HFFc6 (cell line): ENCODE measurements at places on chromosomes 6 and 20.

DNA sequence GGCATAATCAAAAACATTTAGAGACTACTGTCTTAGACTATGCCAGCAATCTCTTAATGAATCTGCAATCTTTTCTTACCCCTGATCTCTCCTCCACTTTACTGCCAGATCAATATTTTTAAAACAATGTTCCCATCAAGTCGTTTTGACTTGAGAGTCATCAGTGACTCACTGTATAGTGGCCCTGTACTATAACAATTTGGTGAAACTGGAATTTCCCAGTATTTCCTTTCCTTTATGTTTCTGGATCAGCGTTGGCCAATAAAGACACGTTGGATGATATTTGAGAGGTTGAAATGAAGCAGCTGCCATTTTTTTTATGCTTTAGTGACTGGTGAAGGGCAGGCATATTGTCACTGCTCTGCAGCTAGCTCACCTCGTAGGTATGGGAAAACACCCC, 10.1 kb upstream of the SMIM13 start:
- peaks cover 1% of the 10 kb centered on the region for H3K27me3 ChIP-seq
- H3K4me3 ChIP-seq = no peak overlapping the region
- no peaks in the 10 kb centered on the region for H3K36me3 ChIP-seq
- peaks cover 20% of the 10 kb centered on the region for H3K4me1 ChIP-seq
- DNase-seq = no peak
- no peak overlapping the region for H3K27ac ChIP-seq

DNA sequence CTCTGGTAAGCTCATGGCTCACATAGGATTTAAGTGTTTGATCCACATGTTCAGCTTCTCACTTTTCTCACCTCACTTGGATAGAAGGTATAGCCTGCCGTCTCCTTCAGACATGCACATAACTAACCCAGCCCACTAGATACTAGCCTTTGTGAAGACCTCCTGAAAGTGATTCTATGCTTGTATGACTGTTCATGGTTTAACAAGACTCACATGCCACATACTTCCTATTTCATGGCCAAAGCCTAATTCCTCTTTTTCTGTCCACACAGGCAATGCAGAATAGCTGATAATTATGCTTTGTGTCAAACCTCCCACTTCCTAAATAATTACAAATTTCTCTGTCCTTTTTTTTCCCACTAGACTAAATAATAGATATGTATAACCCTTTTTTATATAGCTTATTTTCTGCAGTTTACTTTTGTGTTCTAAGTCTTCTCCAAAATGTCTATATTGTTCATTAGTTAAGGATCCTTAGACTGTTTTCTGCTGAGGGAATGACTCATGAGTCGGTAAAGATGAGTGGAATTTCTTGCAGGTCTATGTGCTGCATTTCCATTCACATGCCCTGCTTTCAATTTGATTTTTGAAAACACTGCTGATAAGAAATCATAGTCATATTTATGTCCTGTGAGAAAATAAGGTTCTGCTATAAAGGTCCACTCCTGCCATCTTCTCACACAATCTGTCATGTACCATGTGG, 43.0 kb downstream of the HDDC2 start:
- peaks cover 50% of the 10 kb centered on the region for H3K4me1 ChIP-seq
- peaks cover 10% of the 10 kb centered on the region; the same call in 1 of the 2 replicates for H3K36me3 ChIP-seq
- H3K27me3 ChIP-seq = no peaks in the 10 kb centered on the region
- DNase-seq = no peak
- H3K4me3 ChIP-seq = peak overlapping the region; percentile 46; the same call in 1 of the 2 replicates
- H3K27ac ChIP-seq = no peak overlapping the region

DNA sequence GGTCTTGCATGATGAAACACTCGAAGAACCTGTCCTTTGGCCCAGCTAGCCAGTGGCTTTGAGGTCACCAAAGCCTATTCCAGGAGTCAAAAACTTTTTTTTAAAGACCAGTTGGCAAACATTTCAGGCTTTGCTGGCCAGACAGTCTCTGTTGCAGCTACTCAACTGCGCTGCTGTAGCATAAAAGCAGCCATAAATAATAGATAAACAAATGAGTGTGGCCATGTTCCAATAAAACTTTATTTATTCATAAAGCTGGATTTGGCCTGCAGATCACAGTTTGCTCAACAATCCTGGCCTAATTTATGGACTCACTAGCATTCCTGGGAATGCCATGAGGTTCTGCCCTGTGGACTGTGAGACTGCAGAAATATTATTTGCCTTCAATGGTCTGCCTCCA, 68.8 kb upstream of the LTV1 start:
- peaks cover 10% of the 10 kb centered on the region for H3K4me1 ChIP-seq
- H3K4me3 ChIP-seq = no peak overlapping the region
- no peaks in the 10 kb centered on the region; the same call in 1 of the 2 replicates for H3K27me3 ChIP-seq
- no peak overlapping the region for H3K27ac ChIP-seq
- H3K36me3 ChIP-seq = peaks cover 24% of the 10 kb centered on the region
- no peak for DNase-seq

- H3K27ac ChIP-seq = no peak overlapping the region
- peaks cover 32% of the 10 kb centered on the region for H3K36me3 ChIP-seq
- H3K27me3 ChIP-seq = no peaks in the 10 kb centered on the region
- H3K4me3 ChIP-seq = no peak overlapping the region
Observed at GRCh38 chr6:144535630-144536029, 250.5 kb downstream of the UTRN start.

DNA sequence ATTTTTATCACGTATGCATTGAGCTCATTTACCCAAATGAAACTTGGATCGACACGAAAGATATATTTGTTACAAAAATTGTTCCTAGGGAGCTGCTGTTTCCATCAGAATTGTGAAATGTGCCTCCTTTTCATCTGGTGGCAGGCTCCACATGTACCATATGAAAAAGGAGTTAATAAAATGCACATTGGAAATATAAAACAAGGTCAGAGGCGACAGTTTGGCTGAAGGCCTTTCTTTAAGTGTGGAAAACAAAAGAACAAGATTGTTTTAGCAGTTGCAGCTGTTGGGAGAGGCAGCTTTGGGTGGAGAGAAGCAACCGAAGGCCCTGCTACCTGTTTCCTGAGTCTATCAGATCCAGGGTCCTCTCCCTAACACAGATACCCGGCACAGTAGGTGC, 334.5 kb upstream of the NT5E start:
- DNase-seq = no peak
- H3K27ac ChIP-seq = no peak overlapping the region
- H3K36me3 ChIP-seq = no peaks in the 10 kb centered on the region
- no peaks in the 10 kb centered on the region; the same call in 1 of the 2 replicates for H3K4me1 ChIP-seq
- H3K27me3 ChIP-seq = peaks cover 17% of the 10 kb centered on the region

GRCh38 chr6:44333273-44333919, 9.1 kb upstream of the SPATS1 start:
- H3K36me3 ChIP-seq = no peaks in the 10 kb centered on the region
- no peak overlapping the region for H3K27ac ChIP-seq
- no peak for DNase-seq

DNA sequence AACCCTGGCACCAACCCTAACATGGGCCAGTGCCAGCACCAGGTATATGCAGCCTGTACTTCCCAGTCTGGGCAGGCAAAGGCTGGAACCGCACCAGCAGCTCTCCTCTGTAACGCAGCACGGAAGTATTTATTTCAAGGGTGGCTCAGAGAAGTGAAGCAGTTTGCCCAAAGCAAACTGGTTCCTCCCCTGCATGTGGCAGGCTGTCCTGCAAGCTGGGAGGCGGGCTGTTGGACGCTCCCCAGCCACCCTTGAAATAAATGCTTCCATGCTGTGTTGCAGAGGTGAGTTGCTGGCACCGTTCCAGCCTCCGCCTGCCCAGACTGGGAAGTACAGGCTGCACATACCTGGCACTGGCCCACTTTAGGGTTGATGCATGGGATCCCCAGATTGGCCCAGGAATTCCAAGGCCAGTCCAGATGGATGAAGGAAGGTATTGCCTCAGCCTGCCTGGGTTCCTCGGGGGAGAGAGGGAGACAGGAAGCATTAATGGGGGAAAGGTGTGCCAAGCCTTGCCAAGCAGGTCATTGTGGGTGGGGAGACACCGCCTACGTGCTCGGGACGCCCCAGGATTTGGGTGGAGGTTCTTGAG, 49.8 kb downstream of the PPARD start:
- peak overlapping the region; percentile 83 for H3K4me3 ChIP-seq
- no peak for DNase-seq
- H3K36me3 ChIP-seq = peaks cover 20% of the 10 kb centered on the region
- H3K27ac ChIP-seq = peak overlapping the region; percentile 99
